ENCODE measurements at places on chromosomes 13 and 19.

GRCh38 chr13:100196375-100196774 is 107.5 kb downstream of the PCCA start:
- no peak for DNase-seq

- no peak for DNase-seq
These were observed 4.2 kb downstream of the C5AR1 start for GRCh38 chr19:47313754-47314295.

DNA sequence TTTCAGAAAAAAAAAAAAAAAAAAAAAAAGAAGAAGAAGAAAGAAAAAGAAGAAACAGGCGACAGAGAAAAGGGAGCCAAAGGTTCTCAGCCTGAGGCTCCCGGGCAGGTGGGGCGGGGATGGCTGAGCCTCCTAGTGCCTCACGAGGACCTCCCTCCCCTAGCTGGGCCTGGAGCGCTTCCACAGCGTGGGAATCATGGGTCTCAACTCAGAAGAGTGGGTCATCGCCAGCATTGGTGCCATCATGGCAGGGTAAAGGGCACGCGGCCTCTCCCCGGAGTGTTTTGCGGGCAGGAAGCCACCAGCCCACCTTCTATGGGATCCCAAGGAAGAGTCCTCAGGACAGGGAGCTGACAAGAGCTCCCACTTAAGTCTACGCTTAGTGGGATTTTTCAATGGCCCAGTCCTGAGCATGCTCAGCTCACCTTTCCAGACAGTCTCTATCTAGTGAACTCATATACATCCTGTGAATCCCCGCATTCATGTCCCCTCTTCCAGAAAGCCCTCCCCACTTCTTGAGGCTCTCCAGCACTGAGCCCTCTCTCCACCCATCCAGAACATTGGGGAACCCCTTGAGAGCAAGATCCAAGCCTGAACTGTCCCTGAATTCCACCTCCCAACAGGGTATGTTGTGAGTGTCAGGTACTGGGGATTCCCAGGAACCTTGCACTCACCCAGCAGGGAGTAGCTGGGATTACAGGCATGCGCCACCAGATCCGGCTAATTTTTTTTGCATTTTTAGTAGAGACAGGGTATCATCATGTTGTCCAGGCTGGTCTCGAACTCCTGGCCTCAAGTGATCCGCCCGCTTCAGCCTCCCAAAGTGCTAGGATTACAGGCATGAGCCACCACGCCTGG is 69.6 kb downstream of the ACSBG2 start:
- no peak for DNase-seq

- no peak for DNase-seq
These were observed 90.3 kb upstream of the SLC10A2 start for GRCh38 chr13:103156346-103156998.

DNA sequence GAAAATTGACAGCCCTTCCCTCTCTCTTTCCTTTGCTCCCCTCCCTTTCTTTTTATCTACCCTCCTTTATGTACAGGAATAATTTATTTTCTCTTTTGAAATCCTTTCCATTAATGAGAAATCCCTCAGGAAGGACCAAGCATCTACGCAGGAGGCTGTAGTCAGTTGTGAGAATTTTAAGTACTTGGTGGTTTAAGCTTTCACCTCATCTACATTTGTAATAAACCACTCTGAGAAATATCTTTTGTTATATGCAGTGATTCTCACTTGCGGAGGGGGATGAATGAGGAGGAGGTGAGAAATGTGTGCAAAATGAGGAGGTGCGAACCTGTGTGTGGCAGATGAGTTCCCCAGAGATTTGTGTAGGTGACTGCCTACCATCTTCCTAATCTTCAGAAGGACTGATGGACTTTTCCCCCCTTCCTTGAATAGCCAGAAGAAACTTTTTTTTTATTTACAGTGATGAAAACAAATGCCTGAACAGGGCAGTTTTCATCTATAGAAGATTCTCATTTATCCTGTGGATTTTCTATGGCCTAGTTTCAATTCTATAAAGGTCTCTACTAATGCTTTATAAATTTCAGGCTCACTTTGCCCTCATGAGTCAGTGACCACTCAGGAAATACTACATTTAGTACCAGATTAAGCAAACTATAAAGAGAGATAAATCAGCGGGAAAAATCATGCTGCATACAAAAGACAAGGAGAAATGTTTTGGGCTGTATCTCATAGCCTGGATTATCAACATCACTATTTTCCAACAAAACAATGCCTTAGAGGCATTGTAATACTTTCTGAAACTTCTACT is 118.3 kb downstream of the LHFPL6 start:
- DNase-seq = no peak
